ENCODE measurements at places on chromosomes 7 and 10.

- no peak for DNase-seq
These were observed at the start of gene GNAI1 for GRCh38 chr7:80134536-80135308. GNAI1 (plus strand) TSS chr7:80134831; CDS start chr7:80135161, 330 bp downstream.

GRCh38 chr10:20949967-20950366 is 52.9 kb upstream of the NEBL start:
- no peak for DNase-seq

DNA sequence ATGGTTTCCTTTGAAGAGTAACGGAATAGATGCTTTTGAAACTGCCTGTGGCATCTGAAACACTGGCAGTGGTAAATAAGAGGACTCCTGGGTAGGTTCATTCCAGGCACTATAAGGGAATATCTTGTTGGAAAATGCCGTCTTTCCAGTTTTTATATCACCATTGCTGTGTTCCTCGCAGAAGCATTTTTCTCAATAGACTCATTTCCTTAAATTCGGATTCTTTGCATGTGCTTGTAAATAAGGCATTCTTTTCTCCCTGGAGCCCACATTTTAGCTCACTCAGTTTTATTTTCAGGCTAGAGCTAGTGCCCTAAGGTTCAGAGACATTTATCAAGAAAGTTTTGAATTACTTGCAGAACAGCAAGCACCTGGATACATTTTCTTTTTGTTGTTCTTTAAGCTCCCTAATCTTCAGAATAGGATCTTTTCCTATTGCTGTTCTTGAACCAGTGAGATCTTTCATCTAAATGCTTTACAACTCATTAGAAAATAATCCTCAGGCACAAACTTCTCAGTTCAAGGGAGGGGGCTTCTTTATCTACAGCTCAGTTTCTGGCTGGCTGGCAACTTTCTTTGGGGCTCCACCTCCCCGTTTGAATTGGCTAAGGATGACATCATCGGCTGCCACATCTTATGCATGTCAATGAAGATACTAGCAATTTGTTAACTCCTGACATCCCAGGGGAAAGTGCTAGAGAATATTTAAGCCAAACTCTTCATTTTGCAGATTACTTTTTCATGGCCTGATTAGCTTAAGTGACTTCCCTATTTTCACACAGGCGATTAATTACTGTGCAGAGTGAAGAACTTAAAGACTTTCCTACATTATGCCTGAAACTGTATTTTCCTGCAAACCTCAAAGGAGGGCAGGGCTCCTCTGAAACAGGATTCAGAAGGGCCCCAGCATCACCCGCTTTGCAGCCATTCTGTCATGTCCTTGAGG is 133.7 kb upstream of the RSU1 start:
- DNase-seq = no peak

DNA sequence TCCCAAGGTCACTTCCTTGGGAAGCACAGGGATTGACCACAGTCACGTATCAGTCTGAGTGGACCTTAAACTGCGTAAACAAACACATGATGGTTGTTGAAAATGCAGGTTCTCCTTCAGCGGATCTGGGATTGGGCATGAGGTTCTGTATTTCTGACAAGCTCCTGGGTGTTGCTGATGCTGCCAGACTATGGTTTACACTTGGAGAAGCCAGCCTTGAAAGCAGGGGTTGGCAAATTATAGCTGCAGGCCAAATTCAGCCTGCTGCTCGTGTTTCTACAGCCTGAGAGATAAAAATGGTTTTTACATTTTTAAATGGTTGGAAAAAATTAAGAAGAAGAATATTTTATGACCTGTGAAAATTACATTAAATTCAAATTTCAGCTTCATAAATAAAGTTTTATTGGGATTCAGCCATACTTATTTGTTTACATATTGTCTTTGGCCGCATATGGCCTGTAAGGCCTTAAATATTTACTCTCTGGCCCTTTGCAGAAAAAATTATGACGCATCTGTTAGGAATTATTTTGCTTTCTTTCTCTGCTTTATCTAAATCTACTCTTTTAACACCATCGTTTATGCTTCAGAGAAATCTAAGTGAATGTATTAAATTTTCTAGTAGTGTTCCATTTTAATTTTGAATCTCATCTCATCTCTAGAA is 109.6 kb downstream of the SH2D4B start:
- DNase-seq = no peak

GRCh38 chr7:41028580-41028979 is 674.3 kb downstream of the INHBA start:
- no peak for DNase-seq

DNA sequence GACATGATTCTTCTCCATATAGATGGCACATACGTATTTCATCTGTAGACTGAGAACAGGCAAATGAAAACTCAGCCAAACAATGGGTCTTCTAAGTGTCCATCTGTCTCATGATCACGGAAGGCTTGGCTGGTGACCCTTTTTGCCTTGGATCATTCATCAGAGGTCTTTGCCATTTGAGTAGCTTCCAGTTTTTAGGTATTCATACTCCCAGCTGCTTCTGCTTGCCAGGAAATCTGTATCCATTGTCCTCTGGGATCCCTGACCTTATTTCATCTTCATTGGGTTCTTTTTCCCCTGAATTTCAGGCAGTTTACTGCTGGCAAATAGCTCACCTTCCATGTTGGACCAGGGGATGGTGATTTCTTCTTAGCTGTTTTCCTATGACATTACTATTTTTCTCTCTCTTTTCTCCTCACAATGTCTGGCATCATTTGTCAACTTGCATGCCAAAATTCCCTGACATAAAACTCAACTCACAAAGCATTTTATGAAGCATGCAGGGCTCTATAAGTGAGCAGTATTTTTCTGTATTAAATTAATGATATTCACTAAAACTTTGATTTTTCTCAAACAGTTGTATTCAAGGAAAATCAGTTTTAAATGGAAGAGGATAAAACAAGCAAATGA is 241.2 kb downstream of the DNAJB9 start:
- no peak for DNase-seq

- DNase-seq = no peak
These were observed 148.8 kb upstream of the AGK start for GRCh38 chr7:141402277-141402996.

- DNase-seq = no peak
These were observed 1.4 kb downstream of the PPP1R17 start for GRCh38 chr7:31688372-31688771.

DNA sequence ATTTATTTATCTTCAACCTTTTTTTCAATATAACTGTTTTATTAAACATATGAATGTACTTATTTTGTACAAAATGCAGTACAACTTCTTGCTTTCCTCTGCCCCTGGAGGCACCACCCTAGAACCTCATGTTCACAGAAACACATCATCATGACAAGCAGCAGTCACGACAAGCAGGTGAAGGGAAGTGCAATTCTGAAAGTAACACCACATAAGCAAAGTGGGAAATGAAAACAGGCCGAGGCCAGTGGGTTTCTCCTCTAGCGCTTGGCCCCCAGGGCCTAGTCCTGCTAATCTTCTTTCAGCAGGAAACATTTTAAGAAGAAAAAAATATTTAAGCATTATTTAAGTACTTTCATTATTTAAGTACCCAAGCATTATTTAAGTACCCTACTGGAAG is 598.1 kb downstream of the SH2D4B start:
- DNase-seq = no peak

GRCh38 chr7:100532165-100533022 is 6.6 kb upstream of the AGFG2 start:
- DNase-seq = no peak

DNA sequence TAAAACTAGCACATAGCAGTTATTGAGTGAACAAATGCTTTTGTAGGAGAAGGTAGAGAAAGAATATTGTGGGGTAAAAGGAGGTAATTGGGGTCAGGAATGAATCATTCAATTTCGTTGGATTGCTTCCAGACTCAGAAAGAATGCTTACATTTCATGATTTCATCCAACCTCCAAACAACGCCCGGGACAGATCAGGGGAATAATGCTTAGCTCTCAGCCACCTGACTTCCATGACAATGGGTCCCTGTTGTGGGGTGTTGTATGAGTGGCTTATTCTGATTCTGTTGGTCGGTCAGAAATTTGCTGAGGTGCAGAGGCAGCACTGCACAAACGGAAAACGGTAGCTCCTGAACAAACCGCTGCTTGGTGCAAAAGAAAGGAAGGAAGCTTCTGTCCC is 24.0 kb upstream of the INPP5F start:
- no peak for DNase-seq

GRCh38 chr7:29249383-29249750 is 54.8 kb downstream of the CHN2 start:
- DNase-seq = no peak

- no peak for DNase-seq
These were observed 233.3 kb downstream of the SLC25A13 start for GRCh38 chr7:96088579-96088978.

- no peak for DNase-seq
These were observed 92.7 kb upstream of the GDF10 start for GRCh38 chr10:47207281-47207615.

DNA sequence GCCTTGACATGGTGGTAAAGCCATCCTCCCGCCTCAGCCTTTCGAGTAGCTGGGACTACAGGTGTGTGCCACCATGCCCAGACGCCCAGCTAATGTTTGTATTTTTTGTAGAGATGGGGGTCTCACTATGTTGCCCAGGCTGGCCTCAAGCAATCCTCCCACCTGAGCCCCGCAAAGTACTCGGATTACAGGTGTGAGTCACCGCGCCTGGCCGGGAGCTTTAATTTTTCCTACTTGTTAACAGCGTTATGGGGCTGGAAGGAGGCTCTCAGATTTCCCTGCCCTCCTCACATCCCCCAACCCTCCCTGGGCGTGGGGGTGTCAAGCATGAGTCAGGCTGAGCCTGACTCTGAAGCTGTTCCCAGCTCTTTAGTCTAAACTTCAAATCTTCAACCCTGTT is 8.3 kb downstream of the ALKBH4 start:
- DNase-seq = no peak

DNA sequence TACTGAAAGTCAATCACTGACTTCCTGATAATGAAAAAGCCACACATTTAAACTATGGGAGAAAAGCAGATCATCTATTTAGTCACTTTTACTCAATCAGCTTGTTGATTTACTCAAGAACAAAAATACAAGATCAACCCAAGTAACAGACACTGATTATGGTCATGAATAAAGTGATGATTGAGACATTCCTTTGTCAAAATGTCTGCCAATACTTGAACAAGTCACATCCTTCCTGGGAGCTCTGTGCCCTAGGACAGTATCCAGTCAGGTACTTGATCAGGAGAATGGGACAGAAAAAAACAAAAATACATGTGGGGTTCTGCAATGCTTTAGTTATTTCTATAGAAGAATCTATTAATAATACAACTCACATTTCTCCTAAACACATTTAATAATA is 150.0 kb upstream of the NEBL start:
- DNase-seq = no peak

All from stimulated activated CD4-positive, alpha-beta T cell treated with anti-CD3 and anti-CD28 coated beads, TNF-alpha, amount 100 ng/mL, for 4 hours (primary cell).